ENCODE measurements at places on chromosomes 6 and 20. TPM values are rescaled to one million over a fixed set of nuclear protein-coding genes. Genes with fewer than 3 reads are reported as not detected.
A peak's percentile ranks its signal among the peaks of the same experiment; 100 is the strongest.

RARS2 gene
- 20.8 TPM for total RNA-seq

ENPP5 gene
- total RNA-seq: 0.23 TPM

PTPRK gene
- 4.1 TPM for total RNA-seq

NUDT3 gene
- 13.6 TPM for total RNA-seq

DNA sequence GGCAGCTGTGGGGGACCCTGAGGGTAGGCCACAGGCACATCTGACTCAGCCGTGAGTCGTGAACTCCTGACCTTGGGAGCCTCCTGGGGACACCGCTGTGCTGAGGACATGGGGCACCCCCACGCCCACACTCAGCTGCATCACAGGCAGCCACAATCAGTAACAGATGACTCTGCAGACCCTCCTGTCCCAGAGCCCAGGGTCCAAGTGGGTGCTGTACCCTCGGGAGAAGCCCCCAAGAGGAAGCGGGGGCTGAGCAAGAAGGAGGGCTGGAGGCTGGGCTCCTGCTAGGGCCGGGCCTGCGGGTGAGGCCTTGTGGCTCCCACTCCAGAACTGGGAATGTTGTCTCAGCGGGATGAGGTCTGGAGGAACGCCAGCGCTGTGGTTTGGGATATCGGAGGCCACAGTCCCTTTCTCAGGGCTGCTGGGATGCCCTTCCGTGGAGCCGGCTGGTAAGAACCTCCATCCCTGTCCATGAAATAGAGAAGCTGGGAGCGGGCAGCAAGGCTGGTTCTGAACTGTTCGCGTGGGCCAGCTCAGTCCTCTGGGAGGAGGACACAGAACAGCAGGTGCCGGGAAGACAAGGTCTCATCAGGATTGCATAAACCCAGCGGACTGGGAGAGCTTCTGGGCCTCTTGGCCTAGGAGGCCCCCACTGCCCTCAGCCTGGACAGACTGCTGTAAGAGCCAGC is 3.1 kb upstream of the LAMA5 start:
- no peak overlapping the region for H3K4me3 ChIP-seq
- peak; percentile 76 for DNase-seq
- peaks cover 12% of the 10 kb centered on the region for H3K27me3 ChIP-seq
- no peaks in the 10 kb centered on the region for H3K36me3 ChIP-seq

DNA sequence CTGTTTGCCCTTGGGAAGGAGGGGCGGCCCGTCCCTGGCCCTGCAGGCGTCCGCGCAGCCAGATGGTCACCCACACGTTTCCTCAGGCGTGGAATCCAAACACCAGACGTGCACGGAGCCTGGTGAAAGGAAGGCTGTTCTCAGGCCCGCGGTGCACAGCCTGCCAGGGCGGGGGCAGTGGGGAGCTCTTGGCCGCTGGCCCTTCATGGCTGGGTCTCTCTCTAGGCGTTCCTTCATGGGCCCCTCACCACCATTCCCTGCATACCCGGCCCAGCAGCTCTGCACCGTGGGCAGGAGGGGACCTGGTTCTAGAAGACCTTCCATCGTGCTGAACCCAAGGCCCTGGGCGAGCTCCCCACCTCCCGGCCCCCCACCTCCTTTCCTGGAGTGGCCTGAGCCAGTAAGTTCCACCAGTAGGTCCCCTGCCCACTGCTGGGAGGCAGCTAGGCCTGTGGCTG is 30.4 kb upstream of the SMOC2 start:
- no peaks in the 10 kb centered on the region for H3K4me1 ChIP-seq
- H3K27ac ChIP-seq: no peak overlapping the region
- DNase-seq: no peak
- H3K4me3 ChIP-seq: no peak overlapping the region
- no peaks in the 10 kb centered on the region for H3K36me3 ChIP-seq
- peaks cover 3% of the 10 kb centered on the region for H3K27me3 ChIP-seq

DNA sequence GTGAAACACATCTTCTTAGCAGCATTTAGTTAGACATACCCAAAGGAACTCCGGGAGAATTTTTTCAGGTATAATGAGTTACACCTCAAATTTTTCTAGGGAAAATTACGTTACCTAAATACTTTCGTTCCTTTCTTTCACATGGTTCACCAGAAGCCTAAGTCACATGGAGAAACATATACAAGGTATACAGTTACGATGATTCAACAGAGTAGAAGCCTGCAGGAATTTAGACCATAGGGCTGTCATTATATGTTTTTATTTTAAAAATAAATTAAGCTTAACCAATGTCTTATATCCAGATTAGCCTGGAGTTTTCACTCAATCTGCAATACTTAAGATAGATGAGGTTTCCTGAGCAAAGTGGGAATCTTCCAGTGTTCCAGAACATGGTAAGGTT is 549.5 kb upstream of the JARID2 start:
- no peak overlapping the region for H3K27ac ChIP-seq
- no peak overlapping the region for H3K4me3 ChIP-seq
- H3K36me3 ChIP-seq: no peaks in the 10 kb centered on the region
- no peak for DNase-seq
- H3K27me3 ChIP-seq: no peaks in the 10 kb centered on the region

DNA sequence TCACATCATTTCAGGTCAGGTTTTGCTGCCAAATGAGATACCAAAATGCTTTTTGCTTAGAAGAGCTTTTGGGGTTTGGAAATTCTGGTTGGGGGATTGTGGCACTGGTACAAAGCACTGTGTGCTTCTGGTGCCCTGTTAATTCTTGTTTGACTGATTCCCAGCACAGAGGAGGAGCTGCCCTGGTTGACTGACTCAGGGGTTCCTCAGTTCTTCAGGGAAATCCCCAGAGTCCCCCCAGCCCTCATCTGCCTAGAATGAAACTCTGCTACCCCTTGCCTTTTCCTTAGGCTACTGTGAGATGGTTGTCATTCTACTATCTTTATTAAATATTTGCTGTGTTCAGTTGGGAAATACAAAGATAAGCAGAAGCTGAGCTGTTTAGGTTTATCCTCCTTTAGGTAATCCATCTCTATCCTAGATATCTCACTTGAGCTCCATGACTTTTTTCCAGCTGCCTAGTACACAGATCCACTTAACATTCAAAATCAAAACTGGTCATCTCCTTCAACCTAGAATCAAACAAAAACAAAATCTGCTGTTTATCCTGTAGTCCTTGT is 24.9 kb upstream of the TSPYL1 start:
- H3K36me3 ChIP-seq: peaks cover 2% of the 10 kb centered on the region
- no peaks in the 10 kb centered on the region for H3K4me1 ChIP-seq
- no peak overlapping the region for H3K27ac ChIP-seq
- H3K27me3 ChIP-seq: no peaks in the 10 kb centered on the region
- DNase-seq: no peak

DNA sequence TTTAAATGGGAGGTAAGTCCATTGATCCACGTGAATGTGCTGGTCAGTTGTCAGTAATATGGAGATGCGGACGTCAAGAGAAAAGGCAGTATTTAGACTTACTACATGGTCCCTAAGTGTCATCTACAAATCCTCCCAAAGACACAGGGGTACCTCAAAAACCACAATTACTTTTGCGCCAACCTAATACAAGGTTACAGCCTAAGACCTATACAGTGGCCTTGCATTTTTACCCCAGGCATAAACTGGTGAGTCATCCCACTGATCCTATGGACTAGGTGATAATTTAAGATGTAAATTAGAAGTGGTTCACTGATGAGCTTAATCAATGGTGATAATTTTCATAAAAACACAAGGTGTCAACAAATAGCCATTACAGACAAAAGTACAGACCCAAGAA is 141.0 kb downstream of the NFATC2 start:
- H3K27ac ChIP-seq: peak overlapping the region; percentile 98
- H3K36me3 ChIP-seq: peaks cover 72% of the 10 kb centered on the region
- no peaks in the 10 kb centered on the region for H3K27me3 ChIP-seq
- no peak for DNase-seq
- no peak overlapping the region for H3K4me3 ChIP-seq

DNA sequence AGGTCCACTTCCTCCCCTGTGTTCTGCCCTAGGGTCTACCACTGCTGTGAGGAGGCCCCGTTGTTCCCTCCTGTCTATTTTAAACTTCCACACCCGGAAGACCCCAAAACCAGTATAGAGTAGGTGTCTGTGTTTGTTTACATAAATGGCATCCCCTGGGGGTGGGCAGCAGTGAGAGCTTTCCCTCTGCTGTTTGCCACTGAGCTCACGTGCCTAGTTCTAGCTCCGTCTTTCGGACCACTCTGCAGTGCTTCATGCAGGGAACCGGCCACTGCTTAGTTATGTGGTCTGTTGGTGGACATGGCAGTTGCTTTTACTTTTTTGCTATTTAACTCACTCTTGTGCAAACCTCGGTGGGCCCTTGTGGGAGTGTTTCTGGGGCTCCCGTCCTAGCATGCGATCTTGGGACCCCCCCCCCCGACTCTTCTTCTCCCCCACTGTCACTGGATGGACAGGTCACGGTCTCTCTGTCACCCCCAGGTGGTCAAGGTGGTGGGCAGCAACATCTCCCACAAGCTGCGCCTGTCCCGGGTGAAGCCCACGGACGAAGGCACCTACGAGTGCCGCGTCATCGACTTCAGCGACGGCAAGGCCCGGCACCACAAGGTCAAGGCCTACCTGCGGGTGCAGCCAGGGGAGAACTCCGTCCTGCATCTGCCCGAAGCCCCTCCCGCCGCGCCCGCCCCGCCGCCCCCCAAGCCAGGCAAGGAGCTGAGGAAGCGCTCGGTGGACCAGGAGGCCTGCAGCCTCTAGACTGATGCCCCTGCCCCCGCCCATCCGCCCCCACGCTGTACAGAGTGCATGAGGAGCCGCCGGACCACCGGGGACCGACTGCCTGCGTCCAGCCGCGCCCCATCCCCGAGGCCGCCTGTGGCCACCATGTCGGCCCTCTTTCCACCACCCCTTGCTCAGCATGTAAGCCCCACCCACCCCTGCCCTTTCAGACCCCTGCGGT is 40.9 kb downstream of the VSTM2L start:
- H3K36me3 ChIP-seq: no peaks in the 10 kb centered on the region
- H3K4me3 ChIP-seq: no peak overlapping the region
- no peak overlapping the region for H3K27ac ChIP-seq
- no peaks in the 10 kb centered on the region for H3K4me1 ChIP-seq
- H3K27me3 ChIP-seq: peaks cover 2% of the 10 kb centered on the region
- DNase-seq: no peak

DNA sequence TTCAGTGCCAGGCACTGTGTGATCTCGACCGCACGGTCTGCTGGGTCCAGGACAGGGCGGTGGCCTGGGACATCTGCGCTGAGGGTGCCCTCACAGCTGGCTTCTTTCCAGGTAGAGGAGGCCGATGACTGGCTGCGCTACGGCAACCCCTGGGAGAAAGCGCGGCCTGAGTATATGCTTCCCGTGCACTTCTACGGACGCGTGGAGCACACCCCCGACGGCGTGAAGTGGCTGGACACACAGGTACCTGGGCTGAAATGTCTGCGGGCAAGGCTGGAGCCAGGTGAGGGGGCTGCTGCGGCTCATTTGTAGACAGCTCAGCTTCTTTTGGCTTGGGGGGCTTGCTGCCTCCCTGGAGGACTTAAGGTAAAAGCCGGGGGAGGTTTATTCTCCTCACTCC is 26.6 kb downstream of the PYGB start:
- no peak overlapping the region for H3K4me3 ChIP-seq
- H3K36me3 ChIP-seq: peaks cover 29% of the 10 kb centered on the region
- no peak overlapping the region for H3K27ac ChIP-seq
- no peaks in the 10 kb centered on the region for H3K27me3 ChIP-seq

GRCh38 chr6:37860226-37860839 is 40.8 kb downstream of the ZFAND3 start:
- no peak overlapping the region for H3K27ac ChIP-seq
- H3K4me3 ChIP-seq: no peak overlapping the region
- DNase-seq: peak; percentile 24
- H3K4me1 ChIP-seq: peaks cover 77% of the 10 kb centered on the region
- no peaks in the 10 kb centered on the region for H3K27me3 ChIP-seq

- H3K27me3 ChIP-seq: peaks cover 5% of the 10 kb centered on the region
- H3K36me3 ChIP-seq: no peaks in the 10 kb centered on the region
- no peak for DNase-seq
- no peak overlapping the region for H3K4me3 ChIP-seq
- no peaks in the 10 kb centered on the region for H3K4me1 ChIP-seq
- no peak overlapping the region for H3K27ac ChIP-seq
These were observed 155.3 kb downstream of the EYA4 start for GRCh38 chr6:133396233-133396983.

DNA sequence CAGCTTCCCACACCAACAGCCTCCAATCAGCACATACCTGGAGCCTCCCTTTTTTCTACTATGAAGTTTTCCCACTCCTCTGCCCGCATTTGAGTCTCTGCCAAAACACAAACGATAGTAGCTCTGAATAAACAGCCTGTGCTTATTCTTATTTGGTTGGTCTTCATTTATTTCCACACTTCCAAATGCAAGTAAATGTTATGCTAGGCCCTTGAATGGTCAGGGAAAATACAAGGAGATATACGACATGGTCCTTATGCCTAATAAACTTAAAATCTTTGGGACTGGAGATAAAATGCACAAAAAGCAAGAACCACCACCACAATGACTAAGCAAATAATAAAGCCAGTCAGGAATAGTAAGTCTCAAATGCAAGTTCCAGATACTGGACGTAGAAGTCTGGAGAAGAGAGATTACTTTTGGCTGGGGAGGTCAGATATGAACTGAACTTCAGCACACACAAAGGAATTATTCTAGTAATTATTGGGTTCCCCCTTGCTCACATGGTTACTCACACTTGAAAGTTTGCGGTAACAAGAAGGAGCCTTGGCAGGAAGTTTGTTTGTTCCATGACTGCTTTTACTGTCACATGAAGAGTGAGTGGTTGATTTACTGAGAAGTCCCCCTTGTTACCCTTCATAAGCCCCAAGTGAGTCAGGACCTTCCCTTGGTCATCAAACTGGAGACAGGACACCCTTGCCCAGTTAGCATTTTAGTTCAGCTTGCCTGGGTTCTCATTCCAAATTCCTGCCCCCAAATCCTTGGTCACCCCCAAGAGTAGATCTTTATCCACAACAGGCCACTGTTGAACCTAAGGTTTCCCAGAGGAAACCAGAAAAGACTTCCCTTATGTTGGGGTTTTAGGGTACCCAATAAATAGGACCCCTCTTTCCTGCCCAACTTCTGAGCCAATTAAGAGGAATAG is 511.2 kb upstream of the JARID2 start:
- DNase-seq: peak; percentile 55
- peaks cover 31% of the 10 kb centered on the region for H3K36me3 ChIP-seq
- H3K4me3 ChIP-seq: peak overlapping the region; percentile 67
- H3K27me3 ChIP-seq: no peaks in the 10 kb centered on the region
